ENCODE measurements at places on chromosomes 6 and 20.

GRCh38 chr6:135950669-135951068 is 99.2 kb downstream of the PDE7B start:
- DNase-seq = no peak

DNA sequence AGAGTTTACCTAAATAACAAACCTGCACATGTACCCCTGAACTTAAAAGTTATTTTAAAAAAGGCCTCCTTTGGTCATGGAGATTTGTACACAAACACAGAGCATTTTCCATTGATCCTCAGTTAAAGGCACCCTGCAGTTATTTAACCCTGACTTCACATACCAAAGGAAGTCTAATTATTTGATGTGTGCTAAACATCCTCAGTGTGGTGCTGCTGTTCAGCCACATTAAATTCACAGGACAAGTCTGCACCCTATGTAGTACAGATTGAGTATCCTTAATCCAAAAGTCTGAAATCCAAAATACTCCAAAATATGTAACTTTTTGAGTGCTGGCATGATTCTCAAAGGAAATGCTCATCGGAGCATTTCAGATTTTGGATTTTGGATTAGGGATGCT is 21.4 kb downstream of the KCNQ5 start:
- no peak for DNase-seq

GRCh38 chr20:42399802-42400201 is 781.6 kb upstream of the CHD6 start:
- no peak for DNase-seq

DNA sequence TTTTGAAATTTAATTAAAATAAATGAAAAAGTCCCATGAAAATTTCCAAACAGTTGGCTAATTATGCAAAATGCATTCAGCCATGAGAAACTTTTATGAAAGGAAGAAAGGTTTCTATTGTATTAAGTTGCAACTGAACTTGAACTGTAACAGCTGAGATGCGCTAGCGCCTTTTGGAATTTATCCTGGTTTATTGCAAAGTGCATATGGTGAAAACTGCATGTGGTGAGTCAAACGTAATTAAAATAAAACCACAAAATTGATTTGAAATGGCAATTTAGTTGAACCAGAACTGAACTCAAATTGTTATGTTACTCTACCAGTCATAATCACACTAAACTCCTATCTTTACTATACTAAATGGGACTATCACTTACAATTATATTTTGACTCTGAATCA is 46.4 kb upstream of the COL21A1 start:
- DNase-seq = no peak

- DNase-seq = no peak
Observed at GRCh38 chr20:48260129-48260756, 475.0 kb upstream of the SULF2 start.

DNA sequence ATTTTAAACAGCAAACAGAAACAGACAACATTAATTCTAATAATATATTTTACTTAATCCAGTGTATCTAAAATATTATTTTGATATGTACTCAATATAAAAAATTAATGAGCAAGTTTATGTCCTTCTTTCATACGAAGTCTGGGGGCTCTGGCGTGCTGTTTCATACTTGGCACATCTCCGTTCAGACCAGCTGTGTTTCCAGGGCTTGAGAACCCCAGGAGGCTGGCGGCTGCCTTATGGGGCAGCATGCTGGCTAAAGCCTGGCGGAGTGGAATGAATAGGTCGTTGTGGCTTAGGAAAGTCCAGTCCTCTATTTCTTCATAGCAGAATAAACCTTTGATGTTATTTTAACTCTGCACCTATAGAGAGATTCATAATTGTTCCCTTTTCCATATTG is 43.3 kb downstream of the DUSP22 start:
- no peak for DNase-seq

GRCh38 chr20:47175493-47175892 is 181.0 kb downstream of the ZMYND8 start:
- DNase-seq = no peak

- DNase-seq = no peak
Observed at GRCh38 chr6:165092881-165093595, 216.4 kb downstream of the C6orf118 start.
